ENCODE measurements at places on chromosomes 1 and 21.

DNA sequence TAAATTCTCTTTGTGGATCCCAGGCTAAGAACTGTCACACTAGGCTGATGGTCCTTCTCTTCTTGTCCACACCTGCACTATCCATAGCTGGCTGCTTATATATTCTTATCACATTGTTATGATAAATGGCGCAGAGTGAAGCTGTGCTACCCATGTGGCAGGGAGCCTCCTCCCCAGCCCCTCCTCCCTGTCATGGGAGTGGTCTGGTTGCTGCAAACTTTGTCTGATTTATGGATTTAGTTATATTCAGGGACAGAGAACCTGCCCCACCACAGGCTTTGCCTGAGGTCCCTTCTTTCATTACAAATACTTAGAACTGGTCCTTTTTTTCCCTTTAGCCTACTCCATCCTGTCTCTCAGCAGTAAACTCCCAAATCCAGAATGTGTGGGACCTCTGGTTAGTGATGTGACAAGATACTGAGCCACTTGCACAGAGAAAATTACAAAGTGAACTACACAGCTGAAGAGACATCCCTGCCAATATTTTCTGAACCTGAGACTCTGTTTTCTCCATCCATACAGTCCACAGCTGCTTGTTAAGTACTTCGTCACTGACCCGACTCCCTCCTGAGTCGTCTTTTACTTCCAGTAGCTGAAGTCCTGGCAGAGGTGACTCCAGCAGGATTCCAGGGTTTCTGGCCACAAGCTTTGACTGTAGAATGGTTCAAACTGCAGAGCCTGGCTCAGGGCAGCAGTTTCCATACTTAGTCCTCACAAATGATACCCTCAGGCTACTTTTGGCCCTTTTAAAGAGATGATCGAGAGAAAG is 37.6 kb downstream of the PTGFRN start:
- DNase-seq = no peak

- DNase-seq = peak; percentile 70
Measured at GRCh38 chr1:183097438-183098051, 74.3 kb downstream of the LAMC1 start.

GRCh38 chr1:228752675-228753265 is 17.5 kb downstream of the RHOU start:
- DNase-seq = no peak

- no peak for DNase-seq
Measured at GRCh38 chr1:234913771-234914170, 214.9 kb downstream of the TOMM20 start.

DNA sequence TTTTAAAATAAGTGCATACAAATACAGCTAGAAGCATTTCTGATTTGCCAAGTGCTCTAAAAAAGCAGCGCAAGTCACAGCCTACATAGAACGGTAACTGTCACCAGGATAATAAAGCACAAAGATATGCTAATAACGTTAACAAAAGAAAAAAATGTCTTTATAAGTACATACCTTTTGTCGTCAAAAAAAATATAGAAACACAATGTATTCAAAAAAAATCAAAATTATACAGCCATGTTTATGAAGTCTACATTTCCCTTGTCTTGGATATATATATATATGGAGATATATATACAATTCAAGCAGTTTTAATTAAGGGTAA is 3.2 kb downstream of the IRF2BP2 start:
- no peak for DNase-seq

GRCh38 chr1:61093525-61094137 is 11.3 kb downstream of the NFIA start:
- no peak for DNase-seq

DNA sequence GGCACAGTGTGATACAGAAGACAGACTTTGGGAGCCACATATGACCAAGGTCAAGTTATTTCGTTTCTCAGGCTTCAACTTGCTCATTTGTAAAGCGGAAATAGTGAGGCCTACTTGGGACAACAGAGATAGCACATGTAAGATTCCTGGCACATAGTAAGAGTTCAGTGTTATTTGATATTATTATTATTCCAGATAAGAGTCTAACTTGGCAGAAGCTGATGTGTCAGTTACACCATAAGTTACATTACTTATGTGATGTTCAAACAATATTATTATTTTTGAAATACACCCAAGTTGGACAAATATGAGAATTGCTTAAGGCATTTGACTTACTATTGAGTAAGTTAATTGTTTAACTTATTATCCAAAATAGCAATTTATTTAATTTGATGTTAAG is 10.2 kb upstream of the CYP4X1 start:
- DNase-seq = no peak

DNA sequence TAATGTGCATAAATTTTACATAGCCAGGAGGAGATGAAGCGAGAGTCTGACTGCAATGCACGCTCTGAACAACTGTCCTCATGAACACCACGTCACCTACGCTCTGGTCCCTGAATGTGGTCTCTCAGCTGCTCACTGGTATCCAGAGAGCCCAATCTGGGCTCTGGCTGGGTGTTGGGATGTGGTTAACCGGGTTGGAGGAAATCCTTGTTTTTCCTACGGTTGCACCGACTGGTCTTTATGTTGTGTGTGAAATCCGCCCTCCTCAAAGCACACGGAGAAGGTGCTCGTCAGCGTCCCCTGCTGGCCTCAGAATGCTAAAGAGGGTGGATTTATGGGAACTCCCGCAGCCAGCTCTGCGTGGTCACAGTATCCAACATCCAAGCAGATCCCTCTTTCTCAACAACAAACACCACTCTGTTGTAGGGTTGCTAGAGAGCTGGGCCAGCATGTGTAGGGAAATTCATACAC is 51.8 kb upstream of the FAM89A start:
- no peak for DNase-seq

DNA sequence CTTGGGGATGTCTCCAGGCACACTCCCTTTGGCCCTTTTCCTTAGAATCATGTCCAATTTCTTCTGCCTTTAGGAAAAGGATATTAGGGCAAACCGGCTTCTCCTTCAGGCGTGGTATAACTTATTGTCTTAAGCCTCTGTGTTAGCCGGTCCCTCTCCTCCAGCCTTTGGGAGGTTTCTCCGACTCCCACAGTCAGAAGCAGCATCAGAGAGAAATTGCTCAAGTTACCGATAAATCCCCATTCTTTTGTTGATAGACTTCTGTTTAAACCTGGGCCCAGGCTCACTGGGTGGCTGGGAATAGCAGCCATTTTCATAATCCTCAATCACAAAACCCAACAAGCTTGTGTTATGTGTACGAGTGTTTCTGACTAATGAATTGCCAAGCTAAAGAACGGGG is 85.4 kb upstream of the KAZN start:
- DNase-seq = no peak

- DNase-seq = no peak
Measured at GRCh38 chr1:232292818-232293217, 337.1 kb downstream of the SIPA1L2 start.

GRCh38 chr21:41098481-41099042 is 69.4 kb upstream of the BACE2 start:
- DNase-seq = no peak

DNA sequence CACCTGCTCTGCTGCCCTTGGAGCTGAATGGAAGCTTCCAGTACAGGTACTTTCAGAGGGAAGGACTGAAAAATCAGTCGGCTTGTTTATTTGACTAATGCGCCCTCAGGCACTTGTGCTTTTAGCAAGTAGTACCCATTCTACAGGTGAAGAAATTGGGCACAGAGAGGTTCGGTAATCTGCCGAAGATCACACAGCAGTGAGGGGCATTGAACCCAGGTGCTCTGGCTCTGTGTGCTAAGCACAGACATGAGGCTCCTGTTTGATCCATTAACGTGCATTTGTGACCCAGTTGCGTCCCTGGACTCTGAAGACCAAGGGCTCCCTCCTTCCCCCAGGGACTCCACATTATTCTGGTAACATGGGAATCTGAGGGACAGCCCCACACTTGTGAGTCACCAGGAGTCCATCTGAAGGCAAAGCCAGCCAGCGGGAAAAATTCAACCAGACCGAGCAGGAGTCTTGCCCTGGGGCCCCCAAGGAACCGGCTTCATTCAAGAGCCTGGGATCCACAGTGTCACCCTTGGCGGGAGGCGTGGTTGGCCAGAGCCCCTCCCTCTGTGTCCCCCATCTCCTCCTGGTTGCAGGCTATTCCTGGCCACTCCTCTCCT is 192.4 kb upstream of the ARHGEF16 start:
- no peak for DNase-seq

GRCh38 chr1:173476665-173477285 is 360 bp upstream of the PRDX6 start:
- DNase-seq = peak; percentile 31

GRCh38 chr1:80994038-80994437 is 806.7 kb upstream of the ADGRL2 start:
- no peak for DNase-seq

DNA sequence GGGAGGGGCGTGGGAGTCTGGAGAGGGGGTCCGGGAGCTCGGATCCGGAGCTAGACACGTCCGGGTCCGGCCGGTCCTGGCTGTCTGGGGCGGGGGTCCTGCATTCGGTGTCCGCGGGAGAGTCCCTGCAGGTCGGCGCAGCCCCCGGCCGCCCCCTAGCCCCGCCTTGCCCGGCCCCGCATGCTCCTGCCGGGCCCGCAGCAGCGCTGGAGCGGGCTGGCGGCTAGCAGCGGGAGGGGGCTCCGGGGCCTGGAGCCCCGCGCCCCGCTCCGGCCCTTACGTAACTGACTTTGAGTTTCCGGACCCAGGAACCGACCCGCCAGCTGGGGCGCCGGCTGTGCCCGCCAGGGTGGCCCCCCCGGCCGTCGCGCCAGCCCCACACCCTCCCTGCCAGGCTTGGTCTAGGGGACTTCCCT is 26.9 kb upstream of the EPB41 start:
- DNase-seq = no peak

DNA sequence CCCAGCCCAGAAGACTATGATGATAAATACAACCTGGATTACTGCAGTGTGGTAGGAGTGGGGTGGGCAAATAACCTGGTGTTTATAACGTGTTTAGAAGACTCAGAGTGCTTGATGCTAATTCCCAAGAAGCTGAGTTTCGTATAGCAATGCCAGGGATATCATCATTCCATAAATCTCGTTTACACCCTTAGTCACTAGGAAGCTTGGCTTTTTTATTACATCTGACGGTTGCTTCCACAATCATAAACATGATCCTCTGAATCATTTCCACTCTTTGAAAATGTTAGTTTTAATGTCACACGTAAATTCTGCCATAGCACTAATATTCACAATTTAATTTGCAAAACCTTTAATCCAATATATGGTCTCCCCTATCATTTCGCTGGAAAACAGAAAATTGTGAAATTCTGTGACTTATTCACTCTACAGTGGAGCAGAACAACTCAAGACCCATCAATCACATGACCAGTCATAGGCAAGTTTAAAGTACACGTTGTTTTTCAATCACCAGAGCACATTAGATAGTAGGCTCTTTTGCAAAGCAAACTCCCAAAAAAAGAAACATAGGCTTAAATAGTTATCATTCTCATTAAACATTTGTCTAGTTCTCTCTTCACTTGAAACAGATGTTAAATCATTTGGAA is 321.0 kb downstream of the LTN1 start:
- peak; percentile 16 for DNase-seq

DNA sequence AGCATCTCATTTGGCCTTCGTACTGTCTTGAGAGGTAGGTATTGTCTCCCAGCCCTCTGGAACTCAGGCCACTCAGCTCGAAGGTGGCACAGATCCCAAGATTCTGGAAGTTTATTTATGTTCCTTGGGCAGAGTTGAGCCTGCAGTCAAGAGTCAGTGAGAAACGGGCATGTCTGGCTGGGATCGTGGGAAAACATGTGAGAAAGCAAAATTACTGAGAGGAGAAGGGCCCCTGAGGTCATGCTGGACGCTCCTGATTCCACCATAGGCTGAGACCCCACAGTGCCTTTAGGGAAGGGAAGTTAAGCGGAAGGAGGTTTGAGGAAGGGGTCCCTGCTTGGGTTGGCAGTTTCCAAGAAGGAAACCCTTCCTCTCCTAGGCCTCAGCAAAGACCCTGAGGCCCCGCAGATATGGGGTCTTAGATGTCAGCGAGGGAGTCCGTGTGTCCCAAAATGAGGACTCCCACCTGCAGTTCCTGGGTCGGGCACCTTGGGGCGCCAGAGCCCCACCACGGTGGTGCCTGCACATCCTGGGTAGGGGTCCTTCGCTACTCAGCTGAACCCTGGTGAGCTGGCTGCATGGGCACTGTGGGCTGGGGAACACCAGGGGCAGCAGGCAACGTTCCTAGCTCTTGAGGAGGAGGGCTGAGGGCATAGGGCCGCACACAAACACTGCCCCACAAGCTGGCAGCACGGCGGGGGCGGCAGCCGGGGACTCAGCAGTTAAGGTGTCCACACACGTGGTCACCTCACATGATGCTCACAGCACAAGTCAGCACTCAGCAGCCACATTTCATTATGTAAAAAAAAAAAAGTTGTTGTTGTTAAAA is 12.3 kb upstream of the SEMA4A start:
- no peak for DNase-seq

GRCh38 chr1:178973652-178974101 is 52.0 kb upstream of the FAM20B start:
- DNase-seq = no peak

GRCh38 chr1:247347477-247348222 is 16.0 kb upstream of the ZNF496 start:
- DNase-seq = no peak

DNA sequence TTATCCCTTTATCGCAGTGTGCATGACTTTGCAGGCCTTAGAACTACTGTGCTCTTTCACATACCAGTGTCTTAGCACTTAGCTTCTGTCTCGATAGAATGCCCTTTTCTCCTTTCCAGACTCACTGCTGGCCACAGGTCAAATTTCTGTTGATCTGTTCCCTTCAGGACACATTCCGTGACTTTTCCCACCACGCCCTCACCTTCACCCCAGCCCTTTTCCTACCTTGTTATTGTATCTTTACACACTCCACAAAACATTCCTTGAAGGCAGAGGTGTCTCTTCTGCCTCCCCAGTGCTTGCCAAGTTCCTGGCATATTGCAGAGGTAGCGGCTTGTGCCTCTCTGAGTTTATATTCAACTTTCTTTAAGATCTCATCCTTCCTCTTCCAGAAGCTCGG is 3.7 kb upstream of the IGSF9 start:
- no peak for DNase-seq

All from AG04449 (cell line).